ENCODE measurements at places on chromosomes 11 and 22.

GRCh38 chr11:116239247-116239646, 533.5 kb downstream of the BUD13 start:
- DNase-seq, result peak; percentile 15

DNA sequence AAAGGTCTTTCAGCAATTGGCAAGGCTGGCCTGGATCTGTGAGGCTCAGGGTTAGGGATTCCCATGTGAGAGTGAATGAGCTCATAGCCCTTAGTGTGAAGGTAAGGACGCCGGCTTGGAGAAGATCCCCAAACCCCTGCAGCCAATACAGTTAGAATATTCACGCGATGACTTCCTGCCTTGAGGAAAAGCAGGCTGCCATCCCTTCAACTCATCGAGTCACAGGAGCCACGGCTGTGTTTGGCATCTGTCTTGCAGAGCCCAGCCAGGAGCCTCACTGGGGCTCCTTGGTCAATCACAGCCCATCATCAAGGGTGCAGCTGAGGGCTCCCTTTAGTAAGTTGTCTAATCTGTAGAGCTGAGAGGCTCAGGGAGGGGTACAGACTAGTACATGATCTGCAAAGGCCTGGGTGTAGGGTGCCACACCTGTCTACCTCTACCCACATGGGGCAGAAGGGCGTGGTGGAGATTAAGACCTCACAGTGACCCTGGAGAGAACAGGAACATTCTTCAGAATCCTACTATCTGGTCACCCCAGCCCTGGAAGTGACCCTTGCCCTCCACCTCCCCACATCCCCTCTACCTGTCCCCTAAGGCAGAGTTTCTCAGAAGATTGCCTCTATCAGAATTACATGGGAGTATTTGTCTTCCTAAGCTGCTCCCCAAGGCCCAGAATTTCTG, 18.5 kb downstream of the IL10RA start:
- no peak for DNase-seq

DNA sequence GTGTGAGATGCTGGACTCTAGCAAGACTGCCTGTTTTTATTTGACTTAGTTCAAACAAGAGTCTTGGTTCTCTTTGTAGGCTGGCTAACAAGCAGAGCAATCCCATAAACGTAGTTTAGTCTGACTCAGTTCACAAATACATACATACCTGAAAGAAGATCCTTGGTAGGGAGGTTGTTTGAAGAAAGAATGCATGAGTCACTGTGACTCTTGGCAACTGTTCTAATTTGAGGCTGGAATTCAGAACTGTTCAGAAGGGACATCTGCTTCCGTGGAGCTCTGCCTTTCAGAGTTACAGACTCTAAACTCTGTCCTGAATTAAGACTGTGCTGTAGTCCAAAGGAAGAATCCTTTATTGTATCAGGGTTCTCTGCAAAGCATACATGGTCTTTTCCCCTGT, 32.2 kb downstream of the C2CD3 start:
- DNase-seq, result peak; percentile 91

DNA sequence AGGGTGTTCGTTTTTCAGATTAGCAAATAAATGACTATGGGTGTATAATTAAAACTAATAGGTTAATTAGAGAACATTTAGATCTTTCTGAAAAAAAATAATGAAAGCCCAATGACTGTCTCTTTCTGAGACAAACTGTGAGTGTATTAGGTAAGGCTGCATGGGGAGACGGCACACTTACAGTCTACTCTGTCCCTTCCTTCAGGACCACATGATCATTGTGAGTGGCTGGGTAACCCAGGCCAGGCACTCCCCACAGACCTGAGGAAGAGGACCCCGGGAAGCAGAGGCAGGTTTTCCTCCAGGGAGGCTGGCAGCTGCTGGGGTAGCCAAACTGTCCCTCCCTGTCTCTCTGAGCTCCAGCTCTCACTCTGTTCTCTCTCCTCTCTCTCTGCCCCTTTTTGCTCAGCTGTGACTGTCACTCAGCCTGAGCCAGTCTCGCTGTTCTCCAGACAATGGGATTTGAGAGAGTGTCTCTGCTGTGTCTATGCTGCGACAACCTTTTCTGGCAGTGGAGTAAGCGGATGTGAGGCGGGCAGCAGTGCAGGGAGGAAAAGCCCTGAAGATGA, 83.1 kb upstream of the NCAM1 start:
- DNase-seq, result no peak

- no peak for DNase-seq
Measured at GRCh38 chr11:14184028-14184940, 174.7 kb downstream of the RRAS2 start.

DNA sequence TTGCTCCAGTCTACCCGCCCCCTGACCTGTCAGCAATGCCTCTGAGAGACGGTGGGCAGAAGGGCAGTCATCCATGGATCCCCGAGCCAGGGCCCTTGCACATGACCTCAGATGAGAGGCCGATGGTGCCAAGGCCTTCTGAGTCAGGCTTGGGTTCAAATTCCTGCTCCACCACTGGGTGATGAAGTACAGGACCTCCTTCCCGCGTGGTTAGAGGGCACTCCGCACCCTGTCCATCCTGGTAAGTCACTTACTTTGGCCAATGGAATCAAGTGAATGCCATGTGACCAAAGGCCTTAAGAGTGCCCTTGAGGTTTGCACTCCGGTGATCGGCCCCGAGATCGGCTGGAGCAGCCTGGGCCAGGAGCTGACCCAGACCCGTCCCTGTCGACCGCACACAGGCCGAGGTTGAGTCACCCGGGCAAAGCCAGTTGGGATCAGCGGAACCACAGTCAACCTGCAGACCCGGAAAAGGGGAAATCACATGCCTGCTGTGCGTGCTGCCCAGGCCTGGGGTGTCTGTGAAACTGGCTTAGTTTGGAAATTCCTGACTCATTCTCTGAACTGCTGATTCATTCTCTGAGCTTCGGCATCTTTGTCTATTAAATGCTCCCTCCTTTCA, 48.9 kb downstream of the RTL6 start:
- DNase-seq, result peak; percentile 6

- DNase-seq, result no peak
Measured at GRCh38 chr11:26792941-26793340, 71.1 kb upstream of the SLC5A12 start.

- peak; percentile 86 for DNase-seq
Measured at GRCh38 chr11:61860054-61860903, 31.1 kb downstream of the FADS3 start.

All from NCI-H226 (cell line).